RCC 7860 (cell line): ENCODE measurements at places on chromosomes 1 and 21.

- DNase-seq, result no peak
These were observed 55.9 kb downstream of the PCBP3 start for GRCh38 chr21:45699251-45699942.

- DNase-seq, result peak; percentile 93
These were observed 72.5 kb downstream of the NDUFS5 start for GRCh38 chr1:39098546-39099250.

- DNase-seq, result no peak
These were observed 372.5 kb downstream of the SEC16B start for GRCh38 chr1:177597393-177597792.

DNA sequence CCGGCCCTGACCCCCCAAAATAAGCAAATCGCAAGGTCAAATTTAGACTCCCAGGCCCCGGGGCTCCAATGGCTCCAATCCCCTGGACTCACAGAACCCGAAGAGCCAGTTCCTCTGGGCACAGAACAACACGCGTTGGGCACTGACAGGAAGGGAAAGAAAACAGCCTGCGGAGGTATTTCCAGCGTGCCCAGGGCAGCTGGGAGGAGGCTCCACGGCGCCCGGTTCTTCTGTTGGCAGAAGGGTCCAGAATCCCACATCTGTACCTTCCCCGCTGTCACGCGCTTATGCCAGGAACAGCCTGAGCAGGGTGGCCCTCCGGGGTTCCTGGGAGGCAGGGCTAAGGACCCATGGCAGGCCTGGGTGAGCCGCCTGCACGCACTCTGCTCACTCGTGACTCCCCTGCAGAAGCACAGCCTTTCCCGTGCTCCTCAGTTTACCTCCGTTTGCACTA is 85.5 kb downstream of the RIPK4 start:
- DNase-seq, result no peak

- DNase-seq, result no peak
These were observed 23.8 kb upstream of the IFNAR1 start for GRCh38 chr21:33300701-33301631.

GRCh38 chr1:168514455-168514854 is 29.3 kb downstream of the XCL2 start:
- DNase-seq, result no peak

GRCh38 chr1:158087320-158087927 is 93.3 kb upstream of the CD1D start:
- DNase-seq, result peak; percentile 68

DNA sequence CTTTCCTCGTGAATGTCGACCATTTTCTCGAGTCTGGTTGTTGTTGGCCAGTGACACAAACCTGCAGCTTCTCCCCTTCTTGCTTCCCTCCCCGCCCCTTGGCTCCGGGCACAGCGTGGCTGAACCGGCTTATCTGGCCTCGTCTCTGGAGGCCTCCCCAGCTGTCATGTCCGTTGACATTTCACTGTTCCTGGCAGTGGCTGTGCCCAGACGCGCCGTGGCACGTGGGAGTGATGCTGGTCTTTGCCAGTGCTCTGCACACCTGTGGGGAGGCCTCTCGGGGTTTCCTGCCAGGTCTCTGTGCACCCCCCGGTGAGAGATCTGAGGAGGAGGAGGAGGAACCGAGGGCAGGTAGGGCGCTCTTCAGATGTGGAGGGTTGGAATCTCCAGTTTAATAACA is 23.7 kb downstream of the SKI start:
- DNase-seq, result no peak

DNA sequence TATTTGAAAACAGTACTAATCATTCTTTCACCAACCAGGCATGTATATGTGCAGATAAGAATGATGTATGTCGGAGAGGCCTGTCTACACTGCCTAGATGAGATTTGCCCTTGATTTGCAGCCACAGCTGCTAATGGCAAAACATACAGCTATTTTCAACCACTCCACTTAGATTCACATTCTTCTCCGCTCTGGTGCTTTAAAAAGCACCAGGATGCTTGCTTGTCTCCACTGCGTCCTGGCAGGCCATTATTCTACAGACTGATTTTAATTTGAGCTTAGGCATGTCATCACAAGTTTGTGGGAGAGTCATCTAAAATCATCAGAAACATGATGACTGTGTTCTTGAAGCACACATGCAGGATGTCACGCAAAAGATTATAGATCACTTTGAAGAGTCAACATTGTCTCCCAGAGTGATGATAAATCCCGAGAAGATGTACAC is 119.0 kb upstream of the NRIP1 start:
- no peak for DNase-seq

DNA sequence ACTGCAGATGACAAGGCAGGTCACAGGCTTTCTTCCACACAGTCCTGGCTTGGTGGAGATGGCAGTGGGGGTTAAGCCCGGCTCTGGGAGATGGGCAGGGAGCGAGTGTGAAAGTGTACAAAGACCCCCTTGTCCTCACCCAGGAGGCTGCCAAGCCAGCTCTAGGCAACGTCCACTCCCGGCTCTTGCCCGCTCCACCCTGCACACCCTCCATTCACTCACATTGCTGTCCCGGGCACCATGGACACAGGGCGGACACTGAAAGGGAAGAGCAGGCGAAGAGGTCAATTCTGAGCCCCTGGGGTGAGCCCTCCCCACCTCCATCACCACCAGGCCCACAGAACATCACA is 8.9 kb downstream of the COL16A1 start:
- DNase-seq, result no peak

- no peak for DNase-seq
These were observed 13.2 kb upstream of the CDC7 start for GRCh38 chr1:91487469-91487868.

- DNase-seq, result peak; percentile 92
These were observed 20.0 kb downstream of the PIK3CD start for GRCh38 chr1:9671377-9672140.

DNA sequence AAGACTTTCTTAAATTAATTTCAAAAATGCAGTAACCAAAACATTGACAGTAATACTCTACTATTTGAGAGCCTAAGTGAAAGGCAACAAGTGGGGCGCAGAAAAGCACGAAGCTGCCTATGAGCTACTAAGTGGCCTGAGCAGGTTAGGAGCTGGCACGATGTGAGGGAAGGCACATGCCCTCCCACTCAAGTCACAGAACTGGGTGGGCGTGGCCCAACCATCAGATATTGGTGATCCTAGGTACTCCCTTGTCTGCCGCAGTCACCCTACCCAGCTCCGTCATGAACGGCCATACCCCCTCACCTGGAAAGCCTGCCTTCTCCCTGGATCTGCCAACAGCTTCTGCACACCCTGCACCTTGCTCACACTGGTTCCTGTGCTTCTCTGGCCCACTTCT is 40.8 kb downstream of the SSBP3 start:
- no peak for DNase-seq

DNA sequence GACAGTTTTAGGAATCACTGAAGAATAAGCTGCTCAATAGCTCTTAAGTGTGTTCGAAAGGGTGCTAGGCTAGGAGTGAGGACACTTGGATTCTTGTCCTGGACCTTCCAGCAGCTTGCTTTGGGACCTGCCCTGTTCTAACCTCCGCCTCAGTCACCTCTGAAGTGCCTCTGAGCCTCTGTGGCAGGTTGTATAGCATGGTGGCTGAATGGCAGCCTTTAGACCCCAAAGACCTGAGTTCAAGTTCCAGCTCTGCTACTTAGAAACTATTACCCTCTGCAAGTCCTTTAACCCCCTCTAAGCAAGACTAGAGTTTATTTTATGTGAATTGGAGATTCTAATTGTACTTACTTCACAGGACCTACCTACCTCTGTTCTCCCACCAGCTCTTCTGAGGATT is 81.5 kb downstream of the RRAGC start:
- DNase-seq, result no peak

DNA sequence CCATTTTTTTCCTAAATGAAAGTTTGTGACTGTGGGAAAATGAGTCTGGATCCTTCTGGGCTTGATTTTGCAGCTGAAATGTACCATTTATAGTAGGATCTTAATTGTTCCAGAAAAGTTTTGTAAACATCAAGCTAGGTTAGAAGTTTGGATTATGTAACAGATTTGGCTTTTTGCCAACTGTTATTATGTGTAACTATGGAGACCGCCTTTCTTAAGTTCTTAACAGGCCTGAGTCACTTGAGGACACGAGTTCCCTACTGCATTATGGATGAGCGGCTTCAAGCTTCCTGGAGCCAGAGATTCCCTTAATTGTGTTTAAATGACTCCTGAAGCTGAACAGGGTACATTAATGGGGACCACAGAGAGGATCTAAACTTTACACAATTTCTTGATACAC is 22.2 kb downstream of the SLC25A33 start:
- DNase-seq, result peak; percentile 64

DNA sequence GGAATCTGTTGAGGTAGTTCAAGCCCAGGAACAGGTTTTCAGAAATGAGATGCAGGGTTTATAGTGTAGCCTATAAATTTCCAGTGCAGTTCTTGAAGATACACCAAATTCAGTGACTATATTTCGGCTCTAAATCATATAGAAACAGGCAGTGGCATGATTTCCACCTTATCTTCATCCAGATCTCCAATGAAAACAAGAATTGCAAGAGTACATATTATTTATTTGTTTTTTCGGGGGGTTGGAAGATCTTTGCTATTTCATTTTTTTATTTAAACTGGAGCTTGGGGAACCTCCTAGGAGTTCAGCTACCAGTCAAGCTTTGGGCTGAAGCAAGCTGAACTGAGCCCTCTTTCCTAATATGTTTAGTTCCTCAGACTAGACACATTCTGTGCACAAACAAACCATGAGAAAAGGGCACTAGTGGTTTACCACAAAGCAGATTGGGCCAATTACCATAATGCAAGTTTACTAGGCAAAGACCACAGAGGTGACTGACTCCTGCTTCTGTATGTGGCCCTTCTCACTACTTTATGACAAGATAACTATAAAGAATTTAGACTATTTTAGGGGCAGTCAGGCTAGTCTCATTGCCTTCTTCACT is 68.5 kb downstream of the RGS2 start:
- DNase-seq, result no peak

DNA sequence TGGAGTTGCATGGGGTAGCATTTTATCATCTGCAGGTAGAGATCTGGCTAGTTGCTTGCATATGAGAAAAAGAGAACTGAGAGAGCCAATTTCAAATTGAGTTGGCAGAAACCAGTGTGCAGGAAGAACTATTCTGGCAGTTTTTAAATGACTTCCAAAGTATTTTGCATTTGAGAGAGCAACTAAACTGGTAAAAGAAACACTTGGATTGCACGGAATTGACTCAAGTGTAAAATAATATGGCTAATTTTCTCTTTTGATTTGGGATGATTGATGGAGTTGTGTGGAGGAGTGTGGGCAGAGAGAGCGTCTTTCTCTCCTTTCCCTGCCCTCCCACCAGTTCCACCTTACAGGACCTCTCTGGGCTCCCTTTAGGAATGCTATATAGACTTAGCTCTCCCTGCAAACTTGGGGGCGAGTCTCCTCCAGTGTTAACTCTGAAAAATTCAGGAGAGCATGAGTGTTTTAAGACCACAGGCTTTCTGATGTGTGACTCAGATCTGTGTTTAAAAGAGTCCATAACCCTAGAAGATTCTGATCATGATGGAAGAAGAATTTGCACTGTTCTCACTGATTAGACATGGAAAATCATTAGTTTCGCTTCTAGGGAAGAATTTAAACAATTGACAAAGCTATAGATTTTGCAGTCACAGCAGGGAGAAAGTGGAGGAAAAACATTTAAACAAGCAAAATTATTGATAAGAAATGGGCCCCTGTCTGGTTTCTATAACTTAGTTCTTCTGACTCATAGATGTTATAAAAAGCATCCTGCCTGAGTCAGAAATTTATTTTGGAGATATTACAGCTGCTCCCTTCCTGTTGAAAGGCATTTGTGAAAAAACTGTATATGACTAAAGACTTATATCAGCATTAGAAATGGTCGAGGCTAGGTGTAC is 24.9 kb upstream of the CTBS start:
- peak; percentile 35 for DNase-seq

- DNase-seq, result no peak
These were observed 113.0 kb upstream of the NR5A2 start for GRCh38 chr1:199914546-199914945.

DNA sequence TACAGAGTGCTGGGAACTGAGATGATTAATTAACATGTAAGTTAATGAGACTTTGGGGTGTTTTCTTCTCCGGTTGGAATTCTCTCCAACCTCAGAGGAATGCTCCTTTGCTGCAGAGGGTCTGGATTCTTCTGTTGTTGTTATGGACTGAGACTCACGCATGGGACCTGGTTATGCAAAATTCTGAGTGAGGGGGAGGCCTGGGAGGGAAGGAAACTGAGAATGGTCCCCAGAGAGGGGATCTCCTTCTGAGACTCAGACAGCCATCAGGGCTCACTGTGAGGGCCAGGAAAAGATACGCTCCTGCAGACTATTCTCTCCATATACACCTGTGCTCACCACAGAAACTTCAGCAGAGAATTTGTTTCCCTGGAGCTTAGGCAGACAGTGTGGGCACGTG is 56.3 kb downstream of the HTR6 start:
- no peak for DNase-seq

GRCh38 chr21:22224261-22224660 is 1226.1 kb downstream of the NCAM2 start:
- no peak for DNase-seq

- DNase-seq, result no peak
These were observed 210.0 kb downstream of the SLC45A1 start for GRCh38 chr1:8527941-8528340.

GRCh38 chr1:214324896-214325800 is 44.2 kb downstream of the SMYD2 start:
- no peak for DNase-seq

GRCh38 chr1:174819596-174819995 is 180.2 kb upstream of the CACYBP start:
- DNase-seq, result peak; percentile 29

DNA sequence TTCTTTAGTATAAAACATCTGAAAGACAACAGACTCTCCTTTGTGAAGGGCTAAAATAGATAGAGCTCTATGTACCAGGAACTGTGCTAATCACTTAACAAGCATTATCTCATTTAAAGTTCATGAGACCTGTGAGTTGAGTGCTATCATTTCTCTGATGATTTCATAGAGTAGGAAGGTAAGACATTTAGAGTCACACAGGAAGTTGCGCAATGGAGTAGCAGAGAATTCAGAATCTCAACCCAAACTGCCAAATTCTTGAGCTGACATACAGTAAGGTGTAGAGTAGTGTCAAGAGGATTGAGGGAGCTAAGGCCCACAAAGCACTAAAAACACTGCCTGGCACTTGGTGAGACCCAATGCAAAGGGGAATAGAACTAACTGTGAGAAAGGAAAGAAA is 384.3 kb downstream of the NTNG1 start:
- no peak for DNase-seq
